ENCODE measurements at places on chromosomes 7 and 10.

GRCh38 chr7:16559497-16560179, 33.0 kb downstream of the LRRC72 start:
- no peak for DNase-seq

DNA sequence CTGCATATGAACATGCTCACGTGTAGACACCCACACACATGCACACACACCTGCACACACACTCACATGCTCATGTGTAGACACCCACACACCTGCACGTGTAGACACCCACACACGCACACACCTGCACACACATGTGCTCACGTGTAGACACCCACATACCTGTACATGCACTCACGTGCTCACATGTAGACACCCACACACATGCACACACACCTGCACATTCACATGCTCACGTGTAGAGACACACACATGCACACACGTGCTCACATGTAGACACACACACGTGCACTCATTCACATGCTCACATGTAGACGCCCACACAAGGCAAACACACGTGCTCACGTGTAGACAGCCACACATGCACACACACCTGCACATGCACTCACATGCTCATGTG, 275.8 kb downstream of the PTPRN2 start:
- no peak for DNase-seq

DNA sequence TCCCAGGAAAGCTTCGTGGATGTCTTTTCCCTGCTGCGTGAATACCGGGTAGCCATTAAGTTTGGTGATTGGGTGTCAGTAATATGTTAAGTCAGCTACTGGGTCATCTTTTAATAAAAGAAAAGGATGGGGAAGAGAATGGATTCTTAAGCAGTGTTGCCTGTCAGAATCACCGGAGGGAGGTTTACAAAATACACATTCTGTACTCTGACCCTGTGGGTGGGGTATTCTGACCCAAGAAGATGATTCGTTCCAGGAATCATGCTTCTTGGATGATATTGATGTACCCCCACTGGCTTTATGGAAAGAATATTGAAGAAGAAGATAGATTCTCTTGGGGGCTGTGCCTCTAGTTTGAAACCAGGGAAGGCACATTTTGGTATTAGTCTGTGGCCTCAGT, 18.3 kb downstream of the SGPL1 start:
- no peak for DNase-seq

DNA sequence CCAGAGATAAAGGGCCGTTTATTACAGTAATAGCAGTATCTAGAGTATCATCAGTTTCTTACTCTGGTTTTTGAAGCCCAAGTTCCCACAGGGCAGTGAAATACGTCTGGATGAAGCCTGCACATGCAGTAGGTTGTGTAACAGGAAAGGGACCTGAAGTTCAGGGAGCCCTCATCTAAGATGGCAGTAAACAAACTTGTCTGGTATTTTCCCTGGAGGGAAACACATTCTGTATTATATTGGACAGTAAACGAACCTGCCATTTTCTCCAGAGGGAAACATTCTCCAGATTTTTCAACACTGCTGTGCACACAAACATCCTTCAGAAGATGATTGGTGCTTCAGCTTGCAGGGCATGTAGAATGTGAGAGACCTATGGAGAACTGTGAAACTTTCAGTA, 189.9 kb downstream of the TFEC start:
- DNase-seq, result no peak

DNA sequence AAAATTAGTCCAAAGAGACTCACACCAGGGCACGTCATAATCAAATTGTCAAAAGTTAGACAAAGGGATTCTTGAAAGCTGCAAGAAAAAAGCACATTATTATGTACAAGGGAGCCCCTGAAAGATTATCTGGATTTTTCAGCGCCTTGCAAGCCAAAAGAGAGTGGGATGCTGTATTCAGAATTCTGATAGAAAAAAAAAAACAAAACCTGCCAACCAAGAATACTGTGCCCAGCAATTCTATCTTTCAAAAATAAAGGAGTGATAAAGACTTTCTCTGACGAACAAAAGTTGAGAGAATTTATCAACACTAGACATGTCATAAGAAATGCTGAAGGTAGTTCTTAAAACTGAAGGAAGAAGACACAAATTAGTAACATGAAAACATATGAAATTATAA, 240.2 kb downstream of the SNX13 start:
- DNase-seq, result no peak
